ENCODE measurements at places on chromosomes 6 and 20.

- DNase-seq = no peak
These were observed 228.9 kb downstream of the ALDH8A1 start for GRCh38 chr6:134721060-134721405.

GRCh38 chr6:72905705-72906478 lies 284.0 kb downstream of the KCNQ5 start:
- no peak for DNase-seq

- no peak for DNase-seq
These were observed 306.0 kb downstream of the FARS2 start for GRCh38 chr6:5567352-5567751.

GRCh38 chr20:57022306-57022705 lies 244.1 kb downstream of the BMP7 start:
- DNase-seq = no peak

- DNase-seq = no peak
These were observed 511 bp upstream of the SLC35B2 start for GRCh38 chr6:44257753-44258324.

DNA sequence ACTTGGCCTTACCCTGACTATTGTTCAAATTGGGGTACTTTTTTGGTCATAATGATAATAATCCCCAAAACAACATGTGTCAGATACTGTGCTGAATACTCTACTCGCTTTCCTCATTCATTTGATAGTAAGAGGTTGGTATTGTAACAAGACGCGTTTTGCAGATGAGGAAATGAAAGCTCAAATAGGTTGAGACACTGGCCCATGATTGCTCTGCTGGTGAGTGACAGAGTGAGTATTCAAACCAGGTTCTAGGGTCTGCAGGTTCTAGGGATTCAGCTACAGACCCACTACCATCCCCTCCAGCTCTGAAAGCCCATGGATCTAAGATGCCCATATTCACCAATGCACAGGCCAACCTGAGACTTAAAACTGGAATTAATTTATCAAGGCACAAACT lies 1.3 kb upstream of the ENPP4 start:
- no peak for DNase-seq

DNA sequence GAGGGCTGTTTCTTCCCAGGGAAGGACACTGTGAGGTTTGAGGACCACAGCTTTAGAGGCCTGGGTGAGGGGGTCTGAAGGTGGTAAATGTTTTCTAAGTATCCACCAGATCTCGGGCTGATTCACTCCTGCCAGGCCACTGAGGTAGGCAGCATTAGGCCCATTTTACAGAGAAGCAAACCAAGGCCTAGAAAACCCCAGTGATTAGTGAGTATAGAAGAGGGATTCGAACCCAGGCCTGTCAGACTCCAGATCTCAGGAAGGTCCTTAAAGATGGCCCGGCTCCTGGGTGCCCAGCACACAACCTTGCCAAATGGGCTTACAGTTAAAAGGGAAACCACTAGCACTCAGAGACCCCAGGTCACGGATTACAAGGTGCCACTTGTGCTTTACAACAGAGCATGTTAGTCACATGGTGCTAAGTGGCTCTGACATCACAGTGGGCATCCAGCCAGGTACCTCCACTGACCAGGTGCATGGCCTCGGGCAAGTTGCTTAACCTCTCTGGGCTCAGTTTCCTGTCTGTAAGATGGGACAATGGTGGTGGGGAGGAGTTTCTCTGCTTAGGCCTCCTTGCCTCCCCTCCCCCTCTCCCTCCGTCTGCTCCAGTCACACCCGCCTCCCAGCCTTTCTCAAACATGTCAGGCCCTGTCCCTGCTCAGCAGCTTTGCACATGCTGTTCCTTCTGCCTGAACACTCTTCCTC lies 18.8 kb upstream of the SIRPA start:
- DNase-seq = no peak

GRCh38 chr6:9564021-9564420 lies 850.9 kb downstream of the TFAP2A start:
- DNase-seq = no peak

Data from stimulated activated CD4-positive, alpha-beta T cell treated with anti-CD3 and anti-CD28 coated beads, Interleukin-15, amount 100 ng/mL, for 1 hour (primary cell).